ENCODE measurements at places on chromosomes 7 and 10.

GRCh38 chr10:55220975-55221374 is 419.9 kb upstream of the PCDH15 start:
- no peak for DNase-seq

GRCh38 chr7:33073243-33073642 is 10.7 kb upstream of the NT5C3A start:
- no peak for DNase-seq

DNA sequence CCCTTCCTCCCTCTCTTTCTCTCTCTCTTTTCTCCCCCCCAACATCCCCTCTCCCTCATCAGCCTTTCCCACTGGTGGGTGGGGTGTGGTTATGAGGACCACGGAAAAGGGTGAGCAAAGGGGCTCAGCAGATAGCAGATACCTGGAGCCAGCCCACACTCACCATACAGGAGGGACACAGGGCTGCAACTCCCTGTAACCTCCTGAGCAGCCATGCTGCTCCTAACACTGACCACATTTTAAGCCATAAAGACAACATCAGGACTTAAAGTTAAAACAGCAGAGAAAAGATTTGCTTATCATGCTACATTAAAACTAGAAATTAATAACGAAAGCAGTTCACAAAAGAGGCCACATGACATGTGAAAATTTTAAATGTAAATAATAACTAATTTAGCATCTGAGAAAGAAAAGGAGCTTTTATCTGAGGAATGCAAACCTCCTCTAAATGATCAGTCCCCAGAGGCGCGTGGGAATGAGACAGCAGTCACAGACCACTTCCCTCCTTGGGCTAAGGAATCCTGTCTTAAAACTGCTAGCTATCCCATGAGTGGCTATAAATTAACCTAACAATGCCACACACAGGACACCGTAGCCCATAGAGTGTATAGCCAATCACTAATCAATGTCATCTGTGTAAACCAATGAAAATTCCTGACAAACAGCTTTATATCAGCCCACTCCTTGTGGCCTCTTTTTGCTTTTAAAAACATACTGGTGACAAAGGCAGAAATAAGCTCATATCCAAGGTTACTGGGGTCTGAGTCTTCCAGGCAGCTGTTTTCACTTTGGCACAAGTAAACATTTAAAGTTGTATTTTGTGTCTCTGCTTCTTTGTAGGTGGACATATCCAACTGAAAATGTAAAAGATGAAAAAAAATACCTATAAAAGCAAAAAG is 33.3 kb downstream of the PKD1L1 start:
- no peak for DNase-seq

- DNase-seq: no peak
Observed at GRCh38 chr10:31926765-31927564, 1.7 kb downstream of the ARHGAP12 start.
